ENCODE measurements at places on chromosomes 3 and 15. TPM values are rescaled to one million over a fixed set of nuclear protein-coding genes. Genes with fewer than 3 reads are reported as not detected.

Gene TMEM212
- total RNA-seq, result not detected

Gene ARID3B
- 2.8 TPM for total RNA-seq

Gene RAF1
- total RNA-seq, result 87.3 TPM

Gene TP63
- 0.16 TPM for total RNA-seq

Gene TNNC1
- total RNA-seq, result 0.60 TPM

Gene SPINK8
- total RNA-seq, result not detected

Gene SLC51B
- total RNA-seq, result not detected

Gene MESP2
- not detected for total RNA-seq

Gene TMEM41A
- 17.5 TPM for total RNA-seq

Gene CTXND1
- 0.24 TPM for total RNA-seq

Gene CHRD
- 2.7 TPM for total RNA-seq

Gene AHSG
- not detected for total RNA-seq

Gene ZKSCAN7
- total RNA-seq, result 7.4 TPM

Gene UROC1
- not detected for total RNA-seq

Gene CFAP100
- not detected for total RNA-seq

Gene RTP3
- not detected for total RNA-seq

Gene PLCB2
- 0.40 TPM for total RNA-seq

Gene CTXN2
- not detected for total RNA-seq

Gene CCDC54
- total RNA-seq, result not detected

Gene TMA7
- 186 TPM for total RNA-seq

Gene CHRM5
- not detected for total RNA-seq

Gene ST3GAL6
- total RNA-seq, result 4.4 TPM

Gene CADPS
- total RNA-seq, result not detected

Gene AMT
- 9.4 TPM for total RNA-seq

Gene CRYGS
- total RNA-seq, result 4.9 TPM

Gene CPB1
- not detected for total RNA-seq

Gene PRRT3
- total RNA-seq, result 7.9 TPM

Gene ROPN1
- not detected for total RNA-seq

Gene ACP3
- not detected for total RNA-seq

Gene MLF1
- total RNA-seq, result 10.6 TPM

Gene CHDH
- 0.81 TPM for total RNA-seq

Gene MYL3
- total RNA-seq, result 1.6 TPM

Gene NR2E3
- not detected for total RNA-seq

Gene MORC1
- not detected for total RNA-seq

Gene SCN11A
- total RNA-seq, result 0.18 TPM

Gene C3orf85
- total RNA-seq, result not detected

Gene SLC27A2
- total RNA-seq, result not detected

Gene MYZAP
- total RNA-seq, result 1.5 TPM

Gene TMEM40
- total RNA-seq, result 2.4 TPM

Gene XCR1
- not detected for total RNA-seq

Gene VIPR1
- 9.2 TPM for total RNA-seq

Gene KLHL40
- not detected for total RNA-seq

Gene PPIP5K1
- total RNA-seq, result 34.5 TPM

Gene ZNF502
- total RNA-seq, result not detected

Gene SPG11
- total RNA-seq, result 79.1 TPM

Gene BBX
- 92.2 TPM for total RNA-seq

Gene CCR1
- not detected for total RNA-seq

Gene SLC22A14
- total RNA-seq, result 0.47 TPM

Gene KATNBL1
- total RNA-seq, result 39.1 TPM

Gene CD86
- not detected for total RNA-seq

Gene TGM4
- not detected for total RNA-seq

Gene CERS3
- not detected for total RNA-seq

Gene DAG1
- 143 TPM for total RNA-seq

Gene GOLGA6B
- not detected for total RNA-seq

Gene PDZRN3
- total RNA-seq, result 34.1 TPM

Gene TMIE
- total RNA-seq, result not detected

Gene NECTIN3
- 75.5 TPM for total RNA-seq

Data from osteocyte (in vitro differentiated cells).